ENCODE measurements at places on chromosomes 16 and 17.

GRCh38 chr17:43449470-43450248 is 34.1 kb upstream of the DHX8 start:
- DNase-seq, result no peak

GRCh38 chr16:79434771-79435170 is 165.8 kb downstream of the MAF start:
- DNase-seq, result no peak

- DNase-seq, result no peak
Observed at GRCh38 chr17:37671824-37672547, 28.7 kb upstream of the DDX52 start.

DNA sequence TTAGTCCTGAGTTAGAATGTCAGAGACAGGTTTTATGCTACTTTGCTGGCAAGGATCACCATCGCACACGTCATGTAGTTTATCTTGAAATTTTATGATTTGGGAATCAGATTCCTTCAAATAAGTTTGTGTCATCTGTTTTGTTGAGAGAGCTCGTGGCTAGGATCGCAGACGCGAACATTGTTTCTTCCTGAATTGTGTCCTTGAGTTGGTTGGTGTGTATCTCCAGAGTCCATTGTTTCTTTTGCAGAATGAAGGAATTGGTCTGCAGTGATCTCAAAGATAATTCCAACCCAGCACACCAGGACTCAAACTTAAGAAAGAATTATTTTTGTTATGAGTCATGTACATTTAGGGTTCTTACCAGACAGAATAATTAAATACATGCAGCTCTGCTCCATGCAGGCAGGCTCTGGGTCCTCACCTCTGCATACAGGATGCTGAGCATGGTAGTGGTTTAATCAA is 51.6 kb downstream of the PRKCA start:
- no peak for DNase-seq

DNA sequence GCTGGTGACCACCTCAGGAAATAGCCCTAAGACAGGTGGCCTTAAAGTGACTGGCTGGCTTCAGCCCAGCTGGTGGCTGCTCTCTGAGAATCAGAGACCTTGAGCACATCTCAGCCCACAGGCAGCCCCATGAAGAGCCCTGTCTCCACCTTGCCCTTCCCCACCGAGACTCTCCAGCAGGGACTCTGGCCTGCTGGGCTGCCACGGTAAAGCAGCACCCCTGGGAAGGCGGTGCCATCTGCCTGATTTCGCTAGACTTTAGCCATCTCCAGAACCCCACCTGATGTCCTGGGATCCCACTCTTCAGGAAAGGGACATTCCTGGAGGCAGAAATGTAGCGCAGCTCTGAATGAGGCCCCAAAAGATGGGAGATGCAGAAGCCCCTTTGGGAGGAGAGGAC is 45.2 kb upstream of the LGALS9 start:
- no peak for DNase-seq

DNA sequence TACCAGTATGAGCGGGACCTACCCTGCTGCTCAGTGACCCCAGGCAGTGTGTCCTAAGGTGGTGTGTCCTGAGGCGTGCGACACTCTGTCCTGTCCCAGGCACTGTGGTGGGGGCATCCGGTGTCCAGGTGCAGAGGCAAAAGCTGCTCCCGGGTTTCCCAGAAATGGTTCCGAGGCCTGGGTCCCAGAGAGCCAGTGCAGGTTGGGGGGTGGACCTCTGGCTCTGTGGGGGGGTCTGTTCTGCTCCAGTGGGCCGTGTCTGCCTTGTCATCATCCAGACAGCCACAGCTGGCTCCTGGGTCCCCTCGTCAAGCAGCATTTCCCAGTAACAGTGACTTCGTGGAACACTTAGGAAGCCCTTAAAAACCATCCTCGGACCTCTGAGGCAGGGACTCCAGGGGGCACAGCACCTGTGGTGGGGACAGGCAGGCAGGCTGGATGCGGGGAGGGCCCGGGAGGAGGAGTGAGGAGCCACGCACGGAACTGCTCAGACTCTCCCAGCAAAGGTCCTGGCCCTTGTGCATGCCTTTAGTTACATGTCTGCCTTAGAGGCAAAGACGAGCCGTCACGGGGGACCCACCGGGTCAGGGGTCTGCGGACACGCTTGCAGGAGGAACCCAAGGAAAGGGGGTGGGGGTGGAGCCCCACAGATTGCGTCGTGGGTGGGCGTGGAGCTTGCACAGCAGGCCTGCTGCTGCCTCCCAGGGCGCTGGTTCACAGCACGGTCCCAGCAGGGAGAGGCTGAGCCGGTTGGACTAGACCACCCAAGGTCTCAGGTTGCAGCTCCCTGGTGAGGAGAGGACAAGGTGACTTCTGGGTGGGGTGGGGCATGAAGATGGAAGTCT is 5.6 kb downstream of the SLC16A3 start:
- DNase-seq, result no peak

DNA sequence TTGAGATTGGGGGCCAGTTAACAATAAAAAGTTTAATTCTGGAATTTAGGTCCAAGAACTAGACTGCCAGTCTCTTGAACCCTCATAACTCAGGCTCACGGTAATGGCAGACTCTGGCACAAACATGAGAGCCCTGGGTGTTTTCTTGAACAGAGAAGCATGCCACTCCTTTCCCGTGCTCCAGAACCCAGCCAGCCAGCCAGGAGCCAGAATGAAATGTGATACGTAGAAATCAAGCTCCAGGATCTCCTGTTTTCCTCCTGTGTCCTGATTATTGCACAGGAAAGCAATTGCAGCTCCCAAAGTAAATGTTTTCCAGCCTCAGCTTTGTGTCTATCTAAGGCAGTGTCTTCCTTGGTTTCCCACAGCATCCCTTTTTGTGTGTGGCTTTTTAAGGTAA is 46.2 kb upstream of the NOL11 start:
- no peak for DNase-seq

DNA sequence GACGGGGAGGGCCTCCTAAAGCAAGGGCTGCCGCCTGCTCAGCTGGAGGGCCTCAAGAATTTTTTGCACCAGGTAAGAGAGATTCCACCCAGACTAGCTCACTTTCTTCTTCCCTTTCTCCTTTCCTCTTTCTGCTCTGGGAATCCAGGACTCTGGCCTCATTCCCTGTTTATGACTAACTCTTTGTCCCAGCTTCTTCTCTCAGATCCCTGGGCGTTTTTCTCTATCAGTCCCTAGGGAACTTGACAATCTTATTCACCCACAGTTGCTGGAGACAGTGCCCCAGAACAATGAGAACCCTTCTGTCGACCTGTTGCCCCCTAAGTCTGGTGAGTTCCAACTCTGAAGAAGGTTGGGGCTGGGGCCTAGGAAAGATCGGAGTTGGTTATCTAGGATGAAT is 15.6 kb downstream of the CNTROB start:
- DNase-seq, result no peak

GRCh38 chr16:67884684-67885083 is at the start of gene NRN1L:
NRN1L (plus strand) TSS chr16:67884885; CDS start chr16:67884904, 19 bp downstream.
- DNase-seq, result no peak

DNA sequence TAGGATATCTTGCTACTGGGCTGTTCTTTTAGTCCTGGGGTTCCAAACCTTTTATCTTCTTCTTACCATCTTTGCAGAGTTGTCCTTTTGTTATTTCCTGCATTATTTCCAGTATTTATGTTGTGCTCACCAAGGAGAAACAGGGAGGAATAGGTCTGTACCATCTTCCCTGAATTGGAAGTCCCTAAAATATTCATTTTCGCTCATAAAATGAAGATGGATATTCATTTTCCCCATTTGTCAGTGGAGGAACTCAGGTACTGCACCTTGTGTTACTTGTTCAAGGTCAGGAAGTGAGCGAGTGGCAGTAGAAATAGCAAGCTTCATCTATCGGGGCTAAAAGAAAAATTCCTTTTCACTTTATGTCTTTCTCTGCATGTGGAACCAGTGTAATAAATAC is 989.7 kb downstream of the CDH11 start:
- DNase-seq, result no peak

- no peak for DNase-seq
Observed at GRCh38 chr16:19875900-19876299, 8.7 kb downstream of the GPRC5B start.

- DNase-seq, result no peak
Observed at GRCh38 chr16:68479271-68479670, 31.0 kb upstream of the SMPD3 start.

DNA sequence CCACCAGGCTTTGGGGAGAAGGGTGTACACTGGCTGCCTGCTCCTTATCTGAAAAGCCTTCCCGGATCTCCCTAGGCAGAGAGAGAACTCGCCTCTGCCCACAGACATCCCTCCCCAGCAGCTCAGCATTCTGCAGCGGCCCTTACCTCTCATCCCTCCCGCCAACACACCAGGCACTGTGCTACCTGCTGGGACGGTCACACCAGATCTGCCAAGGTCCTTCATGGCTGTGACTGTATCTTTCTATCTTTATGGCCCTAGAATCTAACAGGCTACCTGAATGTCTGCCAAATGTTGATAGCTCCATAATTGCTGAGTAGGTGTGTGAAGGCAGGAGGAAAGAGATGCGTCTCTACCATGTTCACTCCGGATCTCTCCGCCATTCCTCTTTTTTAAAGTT is 7.9 kb downstream of the TSNAXIP1 start:
- DNase-seq, result no peak

Measured in effector CD8-positive, alpha-beta T cell (primary cell).